Neural crest cell (in vitro differentiated cells): ENCODE measurements at places on chromosomes 16 and 17. TPM values are rescaled to one million over a fixed set of nuclear protein-coding genes. Genes with fewer than 3 reads are reported as not detected.
A peak's percentile ranks its signal among the peaks of the same experiment; 100 is the strongest.

GRCh38 chr17:80219013-80219762 lies 945 bp downstream of the SGSH start:
- peak overlapping the region; percentile 95 for H3K27ac ChIP-seq
- peak overlapping the region; percentile 92 for H3K4me3 ChIP-seq

GRCh38 chr17:6179017-6179416 lies 108.8 kb downstream of the WSCD1 start:
- H3K4me3 ChIP-seq = no peak overlapping the region
- no peaks in the 10 kb centered on the region for H3K27me3 ChIP-seq
- H3K4me1 ChIP-seq = peaks cover 15% of the 10 kb centered on the region
- no peak for DNase-seq
- H3K36me3 ChIP-seq = no peaks in the 10 kb centered on the region
- H3K27ac ChIP-seq = no peak overlapping the region

DNA sequence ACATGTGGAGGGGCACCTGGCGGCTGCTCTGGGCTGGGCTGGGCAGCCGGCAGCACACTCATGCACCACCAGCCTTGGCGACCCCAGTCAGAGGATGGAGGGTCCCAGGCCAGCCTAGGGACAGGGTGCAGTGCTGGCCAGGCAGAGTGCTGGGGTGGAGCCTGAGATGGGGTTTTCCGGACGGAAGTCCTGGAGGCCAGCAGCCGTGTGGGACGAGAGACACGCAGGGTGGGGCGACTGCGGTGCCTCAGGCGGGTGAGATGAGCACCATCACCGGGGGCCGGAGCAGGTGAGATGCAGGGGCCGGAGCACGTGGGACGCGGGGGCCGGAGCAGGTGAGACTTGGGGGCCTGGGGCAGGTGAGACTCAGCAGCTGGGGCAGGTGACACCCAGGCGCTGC lies 55.2 kb downstream of the LMF1 start:
- DNase-seq = no peak
- no peaks in the 10 kb centered on the region for H3K27me3 ChIP-seq
- no peak overlapping the region for H3K27ac ChIP-seq
- peaks cover 27% of the 10 kb centered on the region for H3K4me1 ChIP-seq
- H3K4me3 ChIP-seq = no peak overlapping the region
- peaks cover 3% of the 10 kb centered on the region for H3K36me3 ChIP-seq

Gene ASGR1
- total RNA-seq = 9.6 and 11.2 TPM in 2 replicates

Gene CDH13
- 1.1 and 1.4 TPM in 2 replicates for total RNA-seq
